ENCODE measurements at places on chromosomes 1 and 21.

DNA sequence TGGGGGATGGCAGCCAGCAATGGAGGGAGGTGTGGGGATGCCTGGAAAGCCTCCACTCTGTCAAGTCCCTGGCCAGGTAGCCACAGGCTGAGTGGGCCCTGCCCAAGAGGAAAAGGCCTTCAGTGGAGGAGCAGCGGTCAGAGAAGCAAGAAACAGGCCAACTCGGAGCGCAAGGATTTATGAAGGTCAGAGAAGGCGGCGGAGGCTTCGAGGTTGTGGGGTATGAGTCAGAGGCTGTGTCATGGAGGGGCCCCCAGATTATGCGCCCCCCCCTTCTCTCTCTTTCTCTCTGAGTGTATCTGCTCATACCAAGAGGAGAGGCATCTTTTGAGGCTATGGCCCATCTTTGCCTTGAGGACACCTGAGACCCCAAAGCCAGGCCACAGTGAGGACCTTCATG lies 99.5 kb downstream of the CASZ1 start:
- DNase-seq: no peak

- no peak for DNase-seq
These were observed 20.9 kb upstream of the LRP8 start for GRCh38 chr1:53348486-53349368.

DNA sequence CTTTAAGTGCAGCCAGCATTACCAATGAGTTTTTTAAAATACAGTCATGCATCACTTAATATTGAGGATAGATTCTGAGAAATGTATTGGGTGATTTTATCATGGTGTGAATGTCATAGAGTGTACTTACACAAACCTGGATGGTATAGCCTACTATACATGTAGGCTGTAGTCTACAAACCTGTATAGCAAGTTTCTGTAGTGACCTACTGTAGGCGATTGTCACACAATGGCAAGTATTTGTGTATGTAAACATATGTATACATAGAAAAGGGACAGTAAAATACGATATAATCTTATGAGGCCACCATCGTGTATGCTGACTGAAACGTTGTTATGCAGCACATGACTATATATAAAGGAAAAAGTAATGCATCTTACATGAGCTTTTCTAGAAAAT lies 48.2 kb downstream of the RPE65 start:
- no peak for DNase-seq

- no peak for DNase-seq
These were observed 56.8 kb upstream of the GNG12 start for GRCh38 chr1:67889953-67890567.

- no peak for DNase-seq
These were observed 10.1 kb downstream of the ENTREP3 start for GRCh38 chr1:155245163-155245524.

DNA sequence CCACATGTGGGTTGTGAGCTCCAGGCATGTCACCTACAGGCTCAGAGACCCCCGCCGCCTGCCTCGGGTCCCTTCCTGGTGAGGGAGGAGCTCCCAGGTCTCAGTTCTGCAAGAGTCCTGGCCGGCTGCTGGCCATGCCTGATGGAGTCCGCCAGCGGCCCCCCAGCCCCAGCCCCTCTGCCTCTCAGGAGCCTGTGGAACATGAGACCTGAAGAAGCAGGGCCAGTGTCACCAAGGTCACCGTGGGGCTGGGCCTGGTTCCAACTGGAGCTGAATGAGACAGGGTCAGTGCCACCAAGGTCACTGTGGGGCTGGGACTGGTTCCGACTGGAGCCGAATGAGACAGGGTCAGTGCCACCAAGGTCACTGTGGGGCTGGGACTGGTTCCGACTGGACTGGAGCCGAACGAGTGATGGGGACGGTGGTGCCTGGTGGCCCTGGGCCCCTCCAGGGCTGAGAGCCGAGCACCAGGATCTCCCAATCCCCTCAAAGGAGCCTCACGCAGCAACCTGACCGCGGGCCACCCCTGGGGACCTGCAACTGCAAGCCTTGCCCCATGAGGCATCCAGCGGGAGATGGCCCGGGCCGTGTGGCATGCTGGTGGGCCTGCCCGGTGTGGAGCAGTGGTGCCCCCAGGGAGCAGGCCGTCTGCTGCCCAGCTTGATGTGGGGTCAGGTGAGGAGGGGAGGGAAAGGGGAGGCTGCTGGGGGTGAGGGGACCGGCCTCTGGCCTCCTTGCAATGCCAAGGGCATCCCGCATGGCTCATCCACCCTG lies 14.5 kb upstream of the PTTG1IP start:
- no peak for DNase-seq

- DNase-seq: no peak
These were observed 271.3 kb downstream of the DNM3 start for GRCh38 chr1:172112576-172112975.

DNA sequence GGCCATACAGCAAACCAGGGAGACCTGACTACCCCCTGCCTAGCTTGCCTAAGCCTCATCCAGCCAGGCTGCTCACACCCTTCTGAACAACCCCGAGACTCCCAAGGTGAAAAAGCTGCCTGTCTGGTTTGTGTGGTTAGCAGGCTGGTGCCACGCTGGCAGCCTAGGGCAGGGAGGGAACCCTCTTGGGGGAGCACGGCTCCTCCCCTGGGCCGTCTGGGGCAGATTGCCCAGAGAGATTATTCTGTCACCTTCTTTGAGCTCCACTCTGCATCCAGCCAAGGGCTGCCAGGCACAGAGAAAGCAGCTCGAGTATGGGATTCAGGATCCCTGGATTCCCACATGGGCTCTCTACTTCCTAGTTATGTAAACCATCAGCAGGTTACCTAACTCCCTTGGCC lies 27.5 kb upstream of the TCEA3 start:
- DNase-seq: no peak

DNA sequence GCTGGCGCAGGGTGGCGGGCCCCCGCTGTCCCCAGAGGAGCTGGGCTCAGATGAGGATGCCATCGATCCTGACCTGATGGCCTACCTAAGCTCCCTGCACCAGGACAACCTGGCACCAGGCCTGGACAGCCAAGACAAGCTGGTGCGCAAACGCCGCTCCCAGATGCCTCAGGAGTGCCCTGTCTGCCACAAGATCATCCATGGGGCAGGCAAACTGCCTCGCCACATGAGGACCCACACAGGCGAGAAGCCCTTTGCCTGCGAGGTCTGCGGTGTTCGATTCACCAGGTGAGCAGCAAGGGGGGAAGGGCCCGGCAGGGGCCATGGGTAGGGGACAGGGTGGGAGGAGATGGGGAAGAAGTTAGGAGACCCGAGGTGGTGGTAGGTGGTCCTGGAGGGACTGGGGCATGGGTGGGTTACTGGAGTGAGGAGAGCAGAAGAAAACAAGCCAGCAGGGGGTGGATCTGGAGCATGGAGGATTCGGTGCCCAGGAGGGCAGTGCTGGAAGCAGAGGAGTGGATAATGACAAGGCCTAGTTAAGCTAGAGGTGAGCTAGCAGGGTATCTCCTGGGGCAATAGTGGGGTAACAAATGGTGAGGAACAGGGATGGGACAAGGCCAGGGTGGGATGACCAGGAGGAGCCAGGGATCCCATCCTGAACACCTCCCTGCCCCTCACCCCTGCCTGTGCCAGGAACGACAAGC lies 13.1 kb downstream of the ZBTB7B start:
- no peak for DNase-seq

DNA sequence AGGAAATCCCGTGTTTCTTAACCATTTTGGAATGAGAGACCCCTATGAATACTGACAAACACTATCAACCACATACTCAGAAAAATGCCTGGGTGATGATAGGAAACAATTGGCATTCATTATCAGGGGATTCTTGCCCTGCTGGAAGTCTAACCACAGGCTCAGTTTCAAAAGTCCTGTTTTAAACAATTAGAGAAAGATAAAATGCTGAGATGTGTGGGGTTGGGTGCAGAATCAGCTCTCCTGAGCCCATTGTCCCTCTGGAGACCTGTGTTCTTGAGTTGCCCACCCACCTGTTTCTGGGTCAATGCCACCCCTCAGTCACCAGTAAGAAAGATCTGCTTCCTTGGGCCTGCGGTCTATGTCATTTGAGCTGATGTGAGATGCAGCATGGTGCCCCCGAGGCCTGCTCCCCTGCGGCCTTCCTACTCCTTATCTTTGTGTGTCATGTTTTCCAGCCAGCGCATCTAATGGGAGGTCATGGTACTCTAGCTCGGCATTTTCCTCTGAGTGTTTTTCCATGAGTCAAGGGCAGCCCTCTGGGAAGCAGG lies 130.3 kb upstream of the PLXNA2 start:
- no peak for DNase-seq

DNA sequence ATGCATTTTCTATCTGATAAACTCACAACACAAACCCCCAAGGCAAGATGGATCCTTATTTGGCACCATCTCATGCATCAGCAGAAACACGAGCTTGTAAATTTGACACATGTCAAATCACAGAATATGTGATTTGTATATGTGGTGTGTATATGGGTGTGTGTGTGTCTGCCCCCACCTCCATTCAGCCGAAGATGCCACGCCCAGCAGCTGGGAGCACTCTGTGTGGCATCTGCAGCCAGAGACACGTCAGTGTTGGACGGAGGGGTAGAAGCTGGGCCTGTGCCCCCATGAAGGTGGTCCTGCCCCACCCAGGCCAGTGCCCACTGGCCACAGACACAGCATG lies 108.4 kb downstream of the CAPN8 start:
- DNase-seq: no peak

- DNase-seq: no peak
These were observed 337.3 kb downstream of the PRDM2 start for GRCh38 chr1:14037101-14037847.

DNA sequence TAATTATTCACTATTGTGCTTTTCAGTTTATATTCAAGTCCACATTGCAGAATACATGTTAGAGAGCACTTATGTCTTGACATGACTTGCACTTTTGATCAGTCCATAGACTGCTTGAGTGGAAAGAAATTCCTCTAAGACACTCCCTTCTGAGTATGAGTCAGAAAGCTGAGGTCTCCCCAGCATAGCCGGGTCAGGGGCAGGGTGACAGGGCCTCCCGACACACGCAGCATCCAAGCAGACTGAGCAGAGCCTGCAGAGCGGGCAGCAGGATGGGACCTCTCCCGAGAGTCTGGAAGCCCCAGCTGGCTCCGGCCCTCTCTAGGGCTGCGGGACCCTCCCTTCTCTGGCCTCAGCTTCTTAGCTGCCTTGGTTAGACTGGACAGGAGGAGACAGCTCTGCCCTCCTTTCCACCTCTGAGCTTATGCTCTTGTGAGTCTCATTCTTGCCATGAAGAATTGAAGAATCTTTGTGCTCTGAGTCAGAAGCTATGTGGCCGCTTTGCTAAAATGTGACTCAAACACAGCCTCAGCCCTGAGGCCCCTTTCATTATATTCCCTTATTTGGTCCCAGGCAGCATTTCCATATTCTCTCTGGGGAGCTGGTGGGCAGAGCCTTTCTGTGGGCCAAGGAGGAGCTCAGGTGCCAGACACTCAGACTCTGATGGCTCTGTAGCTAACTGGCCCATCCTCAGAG lies 11.2 kb upstream of the CAPN2 start:
- no peak for DNase-seq

DNA sequence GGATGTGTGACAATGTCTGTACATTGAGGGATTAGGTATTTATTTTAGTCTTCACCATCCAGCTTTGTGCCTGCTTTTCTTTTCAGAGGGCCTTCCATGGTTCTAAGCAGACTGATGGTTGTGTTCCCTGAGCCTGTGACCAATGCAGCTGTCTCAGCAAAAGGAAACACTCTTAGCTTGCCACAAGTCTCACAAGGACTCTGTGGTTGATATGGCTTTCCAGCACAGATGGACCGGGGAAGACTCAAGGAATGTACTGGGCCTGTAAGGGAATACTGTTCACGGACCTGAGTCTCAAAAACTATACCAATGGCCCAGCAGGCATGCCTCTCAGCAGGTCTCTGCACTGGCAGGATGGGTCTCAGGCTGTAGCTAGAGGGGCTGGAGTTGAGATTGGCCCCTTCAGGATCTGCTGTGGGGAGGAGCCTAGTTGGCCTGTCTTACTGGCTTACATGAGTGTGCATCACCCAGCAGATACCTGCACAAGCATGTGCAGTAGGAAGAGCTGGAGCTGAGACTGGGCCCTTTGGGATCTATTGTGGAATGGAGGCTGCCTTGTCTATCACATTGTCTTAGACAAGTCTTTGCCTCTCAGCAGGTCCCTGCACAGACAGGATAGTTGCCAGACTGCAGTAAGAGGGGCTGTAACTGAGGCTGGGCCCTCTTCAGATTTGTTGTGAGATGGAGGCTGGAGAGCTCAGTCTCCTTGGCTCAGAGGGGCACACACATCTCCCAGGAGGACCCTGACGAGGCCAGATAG lies 52.0 kb upstream of the PDC start:
- DNase-seq: no peak

DNA sequence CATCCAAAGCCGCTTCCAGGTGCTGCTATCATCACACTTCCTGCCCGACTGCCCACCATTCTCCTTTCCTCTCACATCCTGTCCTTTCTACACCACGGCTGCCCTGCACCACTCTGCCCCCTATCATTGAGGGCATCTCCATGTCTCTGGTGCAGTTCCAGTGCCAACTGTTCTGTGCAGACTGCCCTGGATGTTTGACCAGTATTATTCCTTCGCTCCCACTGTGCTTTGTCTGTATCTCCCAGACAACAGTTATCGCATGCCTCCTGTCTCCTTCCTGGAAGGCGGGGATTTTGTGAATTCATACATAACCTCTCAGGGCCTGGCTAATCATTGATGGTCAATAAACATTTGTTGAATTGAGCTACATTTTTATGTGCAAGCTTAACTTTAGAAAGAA lies 63.6 kb upstream of the GNG12 start:
- DNase-seq: no peak

DNA sequence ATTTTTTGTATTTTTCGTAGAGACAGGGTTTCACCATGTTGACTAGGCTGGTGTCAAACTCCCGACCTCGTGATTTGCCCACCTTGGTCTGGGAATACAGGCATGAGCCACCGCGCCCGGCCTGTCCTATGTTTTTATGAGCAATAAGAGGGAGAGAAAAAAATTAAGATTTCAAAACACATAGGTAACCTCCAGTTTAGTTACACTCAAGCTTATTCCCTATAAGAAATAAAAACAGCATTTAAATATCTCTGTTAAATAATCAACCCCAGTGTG lies 7.1 kb downstream of the RSBN1 start:
- no peak for DNase-seq

- DNase-seq: no peak
These were observed 34.1 kb downstream of the BMP8A start for GRCh38 chr1:39525366-39526165.

DNA sequence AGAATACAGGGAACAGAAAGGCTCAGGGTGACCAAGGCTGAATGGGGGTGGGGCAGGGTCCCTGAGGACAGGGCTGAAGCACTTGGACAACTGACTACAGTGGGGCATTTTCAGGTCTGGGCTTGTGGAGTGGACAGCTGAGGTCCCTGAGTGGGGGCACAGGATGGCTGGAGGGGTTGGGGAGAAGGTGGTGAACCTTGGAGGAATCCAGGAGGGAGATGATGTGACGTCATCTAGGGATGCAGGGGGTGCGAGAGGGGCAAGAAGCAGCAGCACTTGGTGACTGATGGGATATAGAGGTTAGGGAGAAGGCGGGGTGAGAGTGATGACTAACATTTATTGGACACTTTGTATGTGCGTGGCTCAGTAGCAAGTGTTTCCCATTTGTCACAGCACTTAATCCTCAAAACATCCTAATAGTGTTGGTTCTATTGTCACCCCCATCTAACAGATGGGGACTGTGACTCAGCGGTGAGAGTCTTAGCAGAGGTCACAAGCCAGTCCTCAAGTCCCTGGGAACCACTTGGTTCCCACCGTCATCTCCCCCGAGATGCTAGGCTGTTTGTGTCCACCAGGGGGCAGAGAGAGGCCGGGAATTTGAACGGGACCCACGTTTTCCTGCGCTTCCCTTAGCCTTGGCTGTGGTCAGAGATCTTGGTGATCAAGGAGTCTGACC lies 27.9 kb upstream of the BMP8B start:
- no peak for DNase-seq

GRCh38 chr1:206507284-206508129 lies at the start of gene RASSF5:
Gene RASSF5 (plus strand): TSS chr1:206507531. CDS start chr1:206507603, 72 bp downstream.
- peak; percentile 55 for DNase-seq

Measured in stimulated activated CD8-positive, alpha-beta memory T cell treated with anti-CD3 and anti-CD28 coated beads, Interleukin-4, amount 100 ng/mL, for 4 hours (primary cell).